ENCODE measurements at places on chromosomes 7 and 10.

GRCh38 chr7:7335215-7335614, 152.9 kb downstream of the C1GALT1 start:
- no peak for DNase-seq

DNA sequence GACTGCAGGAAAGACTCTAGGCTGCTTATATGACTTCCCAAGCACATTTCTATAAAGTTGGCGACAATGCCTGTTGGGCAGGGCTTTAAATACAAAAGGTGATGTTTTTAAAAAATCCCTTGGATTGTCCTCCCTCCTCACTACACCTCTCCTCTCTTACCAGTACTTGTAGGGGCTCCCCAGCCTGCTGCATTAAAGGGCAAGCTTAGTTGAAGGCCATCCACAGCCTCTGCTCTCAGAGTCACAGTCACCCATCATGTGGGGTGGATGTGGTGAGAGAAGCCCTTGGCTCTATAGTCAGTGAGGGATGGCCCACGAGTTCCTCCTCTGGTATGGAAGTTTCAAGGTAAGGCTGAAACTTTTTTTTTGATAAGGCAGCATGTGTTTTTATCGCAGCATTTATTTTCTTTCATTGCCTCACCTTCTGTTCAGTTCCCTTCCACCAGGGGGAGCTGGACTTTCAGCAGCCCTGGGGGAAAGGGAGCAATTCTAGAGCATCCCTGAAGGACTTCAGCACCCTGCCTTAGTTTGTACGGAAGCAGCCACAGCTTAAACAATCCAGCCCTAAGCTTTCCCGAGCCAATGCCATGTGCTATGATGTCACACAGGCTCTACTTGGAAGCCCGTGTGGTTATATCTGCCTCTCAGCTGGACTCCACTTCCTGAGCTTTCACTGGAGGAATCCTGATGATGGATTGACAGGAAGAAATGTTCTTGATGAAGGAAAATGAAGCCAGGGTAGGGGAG, 131.9 kb downstream of the CALCR start:
- DNase-seq, result peak; percentile 30

DNA sequence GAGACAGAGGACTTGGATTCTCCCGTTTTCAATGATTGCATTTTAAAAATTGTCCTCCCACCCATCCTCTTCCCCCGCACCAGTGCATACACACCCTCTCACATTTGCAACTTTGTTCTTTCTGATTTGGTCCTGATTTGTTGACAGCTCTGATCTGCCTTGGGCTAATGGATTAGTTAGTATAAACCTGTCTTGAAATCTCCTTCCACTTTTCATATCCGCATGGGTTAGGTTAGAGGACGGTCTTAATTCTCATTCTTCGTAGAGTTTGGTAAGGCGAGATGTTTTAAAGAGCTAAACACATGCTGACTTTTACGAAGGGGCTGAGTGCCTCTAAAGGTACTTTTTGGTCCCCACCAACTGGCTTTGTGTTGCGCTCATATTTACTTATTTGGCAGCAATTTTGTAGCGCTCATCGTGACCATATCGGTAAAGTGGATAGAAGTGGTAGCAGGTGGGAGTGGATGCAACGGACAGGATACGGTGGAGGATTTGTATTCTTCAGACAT, 1.1 kb downstream of the AHR start:
- no peak for DNase-seq

DNA sequence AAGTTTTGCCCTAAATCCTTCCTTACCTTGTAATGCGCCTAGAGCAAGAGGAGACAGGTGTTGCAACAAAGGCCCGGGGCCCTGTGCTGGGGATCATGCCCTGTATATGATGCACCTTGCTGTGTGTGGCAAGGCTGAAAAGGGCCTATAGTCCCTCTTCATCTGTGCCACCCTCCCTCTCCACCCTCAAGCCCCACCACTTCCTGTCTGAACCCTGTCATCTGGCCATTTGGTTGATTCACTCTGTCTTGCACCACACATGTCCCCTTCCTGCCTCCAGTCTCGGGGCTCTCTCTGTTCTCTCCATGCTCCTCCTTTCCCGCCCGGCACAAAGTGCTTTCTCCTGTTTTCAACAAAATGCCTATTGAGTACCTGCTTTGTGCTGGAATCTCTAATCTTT, 11.5 kb upstream of the MALSU1 start:
- DNase-seq, result no peak

DNA sequence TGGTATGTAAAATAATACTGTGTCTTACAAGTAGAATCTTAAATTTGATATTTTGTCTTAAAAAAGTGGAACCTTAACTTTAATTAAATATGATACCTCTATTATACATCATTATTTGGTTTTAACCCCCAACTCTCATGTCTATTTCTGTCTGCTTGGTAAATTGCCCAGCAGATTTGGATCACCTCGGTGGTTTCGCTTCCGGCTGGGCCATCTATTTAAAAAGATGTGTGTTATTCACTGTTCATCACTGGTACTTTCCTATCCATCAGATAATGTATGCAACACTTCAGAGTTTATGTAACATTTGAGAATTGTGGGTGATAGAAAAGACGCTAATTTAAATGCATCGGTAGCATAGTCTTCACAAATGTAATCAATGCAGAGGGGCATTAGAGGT, 119.7 kb downstream of the SND1 start:
- DNase-seq, result no peak

GRCh38 chr7:1906988-1907745, 237.1 kb downstream of the ELFN1 start:
- DNase-seq, result no peak
